Stimulated activated CD4-positive, alpha-beta T cell treated with anti-CD3 and anti-CD28 coated beads, Interleukin-15, amount 100 ng/mL, for 1 hour (primary cell): ENCODE measurements at places on chromosomes 12 and 14.

DNA sequence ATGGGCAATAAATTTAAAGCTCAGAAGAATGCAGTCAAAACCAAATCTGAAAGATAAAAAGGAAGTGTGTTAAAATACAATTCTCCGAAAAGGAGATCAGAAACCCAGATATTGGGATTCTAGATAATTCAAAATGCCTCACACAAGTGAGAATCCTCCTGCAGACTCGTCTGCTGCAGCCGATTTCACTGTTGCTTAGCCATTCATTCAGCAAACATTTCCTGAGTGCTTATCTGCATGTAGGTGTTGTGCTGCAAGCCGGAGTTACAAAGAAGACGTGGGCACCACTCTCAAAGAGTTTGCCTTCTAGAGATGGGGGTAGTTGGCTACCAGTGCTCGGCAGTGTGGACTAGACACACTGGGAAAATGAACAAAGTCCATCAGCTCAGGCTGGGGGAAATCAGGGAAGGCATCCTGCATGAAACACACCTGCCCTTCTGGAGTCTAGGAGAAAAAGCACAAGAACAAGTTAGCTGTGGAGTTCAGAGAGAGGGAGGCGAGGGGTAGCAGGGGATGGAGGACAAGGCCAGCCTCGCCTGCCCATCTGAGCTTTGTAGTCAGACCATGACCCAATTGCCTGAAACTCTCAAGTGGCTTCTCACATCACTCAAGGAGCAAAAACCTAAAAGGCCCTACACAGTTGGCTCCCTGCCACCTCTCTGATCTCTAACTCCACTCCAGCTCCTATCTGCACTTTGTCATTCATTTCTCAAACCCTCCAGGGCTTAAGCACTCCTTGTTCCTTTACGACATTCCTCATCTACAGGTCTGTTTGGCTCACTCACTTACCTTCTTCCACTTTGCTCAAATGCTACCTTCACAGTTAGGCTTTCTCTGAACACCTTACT is 310.0 kb upstream of the DDHD1 start:
- DNase-seq: no peak

DNA sequence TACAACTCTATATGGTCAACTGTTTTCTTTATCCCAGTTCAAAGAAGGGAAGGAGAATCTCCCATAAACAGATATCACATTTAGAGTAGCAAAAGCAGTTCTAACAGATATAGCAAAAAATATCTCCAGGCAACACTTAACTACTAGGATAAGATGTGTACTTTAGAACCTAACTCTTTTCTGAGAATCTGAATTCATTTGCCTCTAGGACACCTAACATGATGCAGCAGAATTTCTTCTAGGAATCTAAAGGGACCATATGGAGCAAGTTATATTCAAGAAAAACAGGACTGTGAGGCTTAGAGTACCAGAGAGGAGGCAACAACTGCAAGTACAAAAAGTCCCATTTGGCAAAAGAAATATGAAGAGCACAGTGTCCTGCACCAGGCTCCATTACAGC is 24.4 kb upstream of the CAPRIN2 start:
- no peak for DNase-seq

DNA sequence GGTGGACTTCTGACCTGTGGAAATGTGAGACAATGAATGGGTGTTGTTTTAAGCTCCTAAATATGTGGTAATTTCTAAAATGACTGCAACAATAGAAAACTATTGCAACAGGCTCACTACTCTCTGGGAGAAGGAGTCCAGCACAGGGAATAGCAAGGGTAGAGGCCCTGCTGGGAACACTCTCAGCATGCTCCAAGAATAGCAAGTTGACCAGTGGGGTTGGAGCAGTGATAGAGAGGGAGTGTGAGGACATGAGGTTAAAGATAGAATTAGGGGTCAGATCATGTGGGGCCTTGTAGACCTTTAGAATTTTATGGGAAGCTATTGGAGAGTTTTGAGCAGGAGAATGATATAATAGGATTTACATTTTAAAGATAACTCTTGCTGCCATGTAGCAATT is 346.7 kb upstream of the CCDC196 start:
- no peak for DNase-seq

DNA sequence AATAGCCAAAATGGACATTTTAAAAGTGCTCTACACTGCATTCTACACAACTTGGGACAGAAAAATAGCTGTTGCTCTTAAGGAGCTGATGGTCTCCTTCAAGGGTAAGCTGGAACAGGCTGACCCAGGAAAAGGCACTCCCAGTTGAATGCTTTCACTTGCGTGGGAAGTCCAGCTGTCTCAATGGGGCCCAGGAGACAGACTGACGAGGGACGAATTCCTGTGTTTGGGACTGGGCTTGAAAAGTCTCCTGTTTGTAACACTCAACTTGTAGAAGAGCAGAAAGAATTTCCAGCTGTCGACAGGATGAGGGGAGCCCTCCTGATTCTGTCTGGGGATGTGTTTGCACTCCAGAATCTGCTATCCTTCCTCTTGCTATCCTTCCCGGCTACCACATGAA is 180.8 kb downstream of the ZFP36L1 start:
- DNase-seq: no peak

DNA sequence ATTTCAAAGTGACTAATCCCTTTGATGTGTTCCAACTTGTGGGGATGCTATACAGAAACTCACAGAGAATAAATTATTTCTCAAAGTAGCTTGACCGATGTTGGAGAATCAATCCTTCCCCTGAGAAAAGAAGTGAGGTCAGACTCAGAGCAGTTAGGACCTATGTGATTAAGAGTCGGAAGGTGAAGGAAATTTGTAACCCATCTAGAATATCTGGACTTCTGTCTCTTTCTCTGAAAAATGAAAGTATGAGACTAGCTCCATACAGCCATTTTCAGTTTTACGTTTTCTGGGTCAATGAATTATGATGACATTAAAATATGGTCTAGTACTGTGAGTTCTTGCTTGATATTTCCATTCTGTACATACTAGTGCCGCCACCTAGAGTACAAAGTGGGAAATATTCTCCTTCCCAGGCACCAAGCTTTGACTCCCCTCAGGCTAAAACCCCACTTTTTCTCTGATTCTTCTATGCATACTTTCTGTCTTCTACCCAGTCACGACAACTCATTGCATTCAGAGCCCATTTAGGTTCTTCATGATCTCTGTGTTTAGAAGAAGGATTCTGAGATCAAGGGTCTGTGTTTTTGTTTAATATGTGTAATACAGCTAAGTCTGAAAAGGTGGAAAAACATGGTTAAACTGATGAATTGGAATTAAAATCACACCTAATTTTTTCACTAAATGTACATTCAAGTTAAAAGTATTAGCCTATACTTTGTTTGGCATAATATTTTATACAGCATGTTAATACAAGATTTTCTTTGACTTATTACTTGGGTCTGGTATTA is 6.9 kb upstream of the NTS start:
- no peak for DNase-seq

GRCh38 chr12:46608431-46609272 is 217.1 kb downstream of the SLC38A4 start:
- DNase-seq: no peak

DNA sequence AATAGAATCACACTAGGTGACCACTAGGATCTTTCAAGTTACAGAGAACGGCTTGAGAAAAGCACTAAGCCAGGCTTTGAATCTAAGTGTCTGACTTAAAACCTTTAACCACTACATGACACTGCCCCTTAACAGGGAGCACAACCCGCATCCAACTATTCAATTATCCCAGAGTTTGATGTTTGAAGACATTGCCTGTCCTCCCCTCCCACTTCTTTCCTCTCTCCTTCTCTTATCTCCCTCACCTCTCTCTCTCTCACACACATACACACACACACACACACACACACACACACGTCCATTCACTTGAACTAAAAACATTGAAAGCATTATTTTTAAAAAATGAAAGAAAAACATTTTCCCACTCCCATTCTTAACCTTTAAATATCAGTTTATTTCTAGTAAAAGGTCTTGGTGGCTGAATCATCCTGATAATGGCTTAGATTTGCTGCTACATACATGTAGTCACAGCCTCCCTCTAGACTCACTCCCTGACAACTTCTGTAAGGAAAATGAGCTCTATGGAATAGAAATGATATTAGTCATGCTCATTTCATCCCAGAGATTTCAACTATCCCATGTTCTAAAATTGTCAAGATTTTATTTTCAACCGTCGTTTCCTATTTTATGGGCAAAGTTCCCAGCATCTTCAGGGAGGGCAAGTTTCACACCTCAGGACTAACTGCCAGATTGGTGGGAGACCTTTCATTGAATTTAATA is 53.5 kb upstream of the RAP1B start:
- DNase-seq: no peak

DNA sequence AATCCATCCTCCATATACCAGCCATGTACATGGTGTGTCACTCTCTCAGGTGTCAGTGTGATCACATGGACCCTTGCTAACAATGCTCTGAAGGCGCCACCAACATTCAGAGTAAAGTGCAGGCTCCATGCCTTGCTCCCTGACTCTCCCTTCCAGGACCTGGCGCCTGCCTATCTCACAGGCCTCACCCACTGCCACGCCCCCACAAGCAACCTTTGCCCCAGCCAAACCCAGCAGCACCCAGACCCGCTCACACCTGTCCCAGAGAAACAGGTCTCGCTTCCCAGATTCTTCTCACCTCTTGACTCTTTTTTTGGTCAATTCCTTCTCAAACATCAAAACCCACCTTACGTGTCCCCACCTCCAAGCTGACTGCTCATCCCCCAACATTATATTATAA is 52.3 kb downstream of the KCNK10 start:
- DNase-seq: no peak

DNA sequence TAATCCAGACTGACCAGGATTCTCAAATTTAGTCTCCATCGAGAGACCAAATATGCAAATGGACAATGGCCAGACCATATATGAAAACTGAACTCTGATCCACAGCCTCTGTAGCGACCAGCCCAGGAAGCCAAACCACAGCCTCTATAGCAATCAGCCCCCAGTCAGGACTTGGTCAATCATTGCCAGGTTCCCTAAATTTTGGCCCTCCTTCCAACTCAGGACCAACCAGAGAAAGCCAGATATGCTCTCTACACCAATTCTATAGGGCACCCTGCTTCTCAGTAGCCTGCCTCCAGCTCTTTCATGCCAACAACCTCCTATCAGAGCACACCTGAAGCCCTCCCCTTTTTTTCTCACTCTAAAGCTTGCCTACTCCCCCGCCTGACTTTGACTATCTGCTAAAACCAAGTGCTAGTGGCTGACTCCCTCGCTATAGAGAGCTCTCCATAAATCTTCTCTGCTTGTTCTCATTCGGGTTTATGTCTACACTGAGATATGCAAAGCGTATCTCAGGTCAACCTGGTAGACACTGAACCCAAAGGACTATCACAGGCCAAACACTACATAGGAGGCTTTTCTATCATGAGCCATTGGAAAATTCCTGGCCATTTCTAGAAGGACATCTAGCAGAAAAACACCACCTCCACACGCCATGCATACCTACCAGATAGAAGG is 110.5 kb upstream of the FUT8 start:
- DNase-seq: no peak

- DNase-seq: no peak
These were observed 29.7 kb downstream of the KDM2B start for GRCh38 chr12:121550974-121551634.

DNA sequence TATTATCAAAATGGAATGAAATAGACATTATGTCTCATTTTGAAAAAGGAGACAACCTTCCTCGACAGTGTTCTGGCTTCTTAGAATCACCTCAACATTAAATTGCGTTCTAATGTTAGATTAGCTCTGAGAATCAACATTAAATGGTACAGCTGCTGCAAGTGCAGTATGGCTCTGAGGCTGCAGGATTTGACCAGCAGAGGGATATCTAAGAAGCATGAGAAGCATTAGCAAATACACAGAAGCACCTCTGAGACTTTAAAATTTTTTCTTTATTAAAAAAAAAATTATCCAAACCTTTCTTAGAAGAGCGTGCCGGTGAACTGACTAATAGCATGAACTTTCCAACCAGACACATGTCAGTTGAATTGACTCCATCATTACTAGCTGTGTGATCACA is 253.4 kb upstream of the LRIG3 start:
- DNase-seq: no peak

DNA sequence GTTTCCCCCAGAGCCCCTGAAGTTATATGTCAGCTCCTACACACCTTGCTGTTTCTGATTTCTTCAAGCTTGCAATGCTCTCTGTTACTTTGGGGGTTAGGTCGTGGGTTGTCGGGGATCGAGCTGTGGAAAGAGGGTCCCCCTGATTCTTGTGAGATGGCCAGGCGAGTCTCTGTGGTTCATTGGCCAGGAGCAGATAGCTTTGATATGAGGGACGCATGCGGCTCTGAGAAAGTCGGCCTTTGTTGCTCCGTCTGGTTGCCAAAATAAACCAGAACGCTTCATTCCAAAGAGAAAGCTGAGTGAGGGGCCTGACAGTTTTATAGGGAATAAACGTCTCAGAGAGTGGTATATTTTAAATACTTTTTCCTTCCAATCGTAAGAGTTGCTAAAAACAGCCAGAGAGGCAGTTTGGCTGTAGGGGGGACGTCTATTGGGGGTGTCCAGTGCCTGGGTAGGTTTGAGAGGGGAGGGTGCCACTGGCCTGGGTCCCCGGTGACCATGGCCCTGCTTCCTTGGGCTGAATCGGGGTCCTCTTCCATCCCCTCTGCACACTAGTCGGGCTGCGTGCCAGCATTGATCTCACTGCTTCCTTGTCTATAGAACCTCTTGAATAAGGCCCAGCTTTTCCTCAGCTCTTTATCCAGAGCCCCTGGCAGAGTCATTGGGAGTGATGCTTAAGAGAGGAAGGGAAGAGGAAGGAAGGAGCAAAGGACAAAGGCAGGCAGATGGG is 18.9 kb downstream of the CCND2 start:
- no peak for DNase-seq

GRCh38 chr12:11807458-11807857 is 158.0 kb downstream of the ETV6 start:
- DNase-seq: no peak

DNA sequence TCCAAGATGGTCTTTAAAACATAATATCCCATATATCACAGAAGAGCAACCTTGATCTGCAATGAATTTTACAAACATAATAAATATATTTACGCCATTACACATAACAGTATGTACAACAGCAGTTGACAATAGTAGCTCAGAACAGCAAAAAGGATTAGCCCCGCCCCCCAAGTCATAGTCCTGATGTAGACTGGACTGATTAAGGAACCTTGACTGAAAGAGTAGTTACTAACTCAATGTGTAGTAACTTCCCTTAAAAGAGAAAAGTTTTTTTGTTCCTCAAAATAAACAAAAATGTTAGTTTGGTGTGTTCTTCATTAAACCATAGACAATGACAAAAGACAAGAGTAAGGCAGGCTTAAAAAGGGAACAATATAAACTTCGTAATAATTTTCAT is 44.5 kb downstream of the GTF2A1 start:
- no peak for DNase-seq

- DNase-seq: no peak
These were observed 43.1 kb upstream of the OTOGL start for GRCh38 chr12:80056232-80056631.
